Stimulated activated CD8-positive, alpha-beta memory T cell treated with anti-CD3 and anti-CD28 coated beads, Interleukin-15, amount 100 ng/mL, for 48 hours (primary cell): ENCODE measurements at places on chromosomes 3 and 15.

- no peak for DNase-seq
Observed at GRCh38 chr3:150662410-150663200, 41.1 kb downstream of the ERICH6 start.

DNA sequence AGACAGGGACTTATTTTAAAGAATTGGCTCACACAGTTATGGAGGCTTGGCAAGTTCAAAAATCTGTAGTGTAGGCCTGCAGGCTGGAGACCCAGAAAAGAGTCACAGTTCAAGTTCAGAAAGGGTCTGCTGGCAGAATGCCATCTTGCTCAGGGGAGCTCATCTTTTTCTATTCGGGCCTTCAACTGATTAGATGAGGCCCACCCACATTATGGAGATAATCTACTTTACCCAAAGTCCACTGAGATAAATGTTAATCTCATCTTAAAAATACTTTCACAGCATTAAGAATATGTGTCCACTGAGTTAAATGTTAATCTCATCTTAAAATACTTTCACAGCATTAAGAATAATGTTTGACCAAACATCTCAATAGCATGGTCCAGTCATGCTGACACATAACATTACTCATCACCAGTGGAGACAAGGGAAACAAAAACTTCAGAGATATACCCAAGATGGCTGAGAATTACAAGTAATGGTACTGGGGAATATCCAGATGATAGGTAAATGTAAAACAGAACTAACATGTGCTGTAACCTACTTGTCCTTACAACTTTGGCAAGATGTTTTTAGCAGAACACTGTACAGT is 74.3 kb upstream of the STAC start:
- no peak for DNase-seq

DNA sequence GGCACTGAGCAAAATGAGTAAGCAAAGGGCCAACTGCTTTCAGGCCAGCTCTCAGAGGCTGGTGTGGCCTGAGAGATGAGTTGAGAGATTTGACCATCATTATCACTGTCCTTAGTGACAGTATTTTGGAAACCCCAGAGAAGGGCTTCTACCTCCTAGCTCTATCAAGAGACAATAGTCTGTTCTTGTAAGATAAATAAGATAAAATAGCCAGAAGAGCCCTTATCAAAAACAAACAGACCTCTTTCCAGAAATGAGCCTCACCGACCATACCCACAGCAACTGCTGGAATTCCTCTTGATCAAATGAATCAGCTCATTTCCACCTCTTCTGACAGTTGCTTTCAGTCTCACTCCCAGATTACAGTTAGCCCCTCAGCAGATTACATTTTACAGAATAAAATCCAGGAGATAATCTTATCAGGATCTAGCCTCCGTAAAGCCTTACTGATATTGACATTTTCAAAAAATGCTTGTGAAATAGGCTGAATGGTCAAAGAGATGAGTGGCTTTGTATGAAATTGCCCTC is 4.5 kb downstream of the HDC start:
- DNase-seq = no peak

DNA sequence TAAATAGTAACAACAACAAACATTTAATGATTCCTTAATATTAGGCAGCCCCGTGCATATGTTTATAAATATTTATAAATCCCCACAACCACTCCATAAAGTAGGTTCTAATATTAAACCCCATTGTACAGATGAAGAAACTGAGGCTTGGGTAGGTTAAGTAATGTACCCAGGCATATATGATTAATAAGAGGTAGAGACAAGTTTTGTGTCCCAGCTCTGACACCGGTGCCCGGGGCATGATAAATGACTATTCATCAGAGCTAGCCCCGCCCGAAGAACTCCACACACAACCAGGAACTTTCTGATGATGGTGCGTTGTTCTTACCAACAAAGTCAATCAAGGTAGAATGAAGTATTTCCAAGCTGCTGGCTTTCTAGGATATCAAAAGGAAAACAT is 19.4 kb downstream of the CDCP1 start:
- no peak for DNase-seq

DNA sequence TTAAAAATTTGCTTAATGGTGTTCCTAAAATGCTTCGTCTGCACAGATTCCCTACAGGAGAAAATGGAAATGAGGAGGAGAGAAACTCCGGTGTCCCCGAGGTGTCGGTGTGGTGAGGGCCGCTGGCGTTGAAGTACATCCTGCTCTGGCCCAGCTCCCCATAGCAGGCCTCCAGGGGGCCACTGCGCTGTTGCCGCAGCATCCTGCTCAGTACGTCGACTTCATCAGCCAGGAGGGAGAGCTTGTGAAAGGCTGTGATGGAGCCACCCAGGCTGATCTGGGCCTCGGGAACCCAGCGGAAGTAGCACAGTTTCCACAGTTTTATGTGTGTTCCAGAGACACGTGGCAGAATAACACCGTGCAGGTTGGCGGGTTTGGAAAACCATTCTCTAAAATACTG is 37.8 kb downstream of the FAN1 start:
- no peak for DNase-seq

- DNase-seq = no peak
Observed at GRCh38 chr3:141237701-141238521, 6.3 kb downstream of the PXYLP1 start.

DNA sequence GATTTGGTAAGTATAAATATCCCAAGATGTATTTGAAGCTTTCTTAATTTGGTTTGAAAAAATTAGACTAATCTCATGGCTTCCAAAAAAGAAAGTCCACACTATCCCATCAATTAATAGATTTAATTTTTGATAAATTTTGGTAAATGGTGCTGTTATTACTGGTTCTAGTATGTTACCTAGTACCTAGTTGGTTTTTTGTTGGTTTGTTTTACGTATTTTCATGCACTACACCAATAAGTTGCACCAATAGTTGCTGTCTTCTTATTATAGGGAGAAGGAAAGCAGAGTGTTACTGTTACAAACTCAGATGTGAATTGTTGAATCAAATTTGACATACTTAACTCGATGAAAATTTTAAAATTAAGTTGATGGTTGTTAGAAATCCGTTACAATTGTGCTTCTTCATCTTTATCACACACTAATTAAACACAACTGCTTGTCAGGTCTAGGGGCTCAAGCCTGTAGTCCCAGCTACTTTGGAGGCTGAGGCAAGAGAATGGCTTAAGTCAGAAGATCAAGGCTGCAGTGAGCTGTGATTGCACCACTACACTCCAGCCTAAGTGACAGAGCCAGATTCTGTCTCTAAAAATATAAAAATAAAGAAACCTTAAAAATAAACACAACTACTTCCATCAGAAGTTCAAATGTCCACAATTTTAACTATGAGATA is 23.1 kb upstream of the MBNL1 start:
- no peak for DNase-seq

- DNase-seq = no peak
Observed at GRCh38 chr15:75145027-75145841, 56.4 kb upstream of the C15orf39 start.

DNA sequence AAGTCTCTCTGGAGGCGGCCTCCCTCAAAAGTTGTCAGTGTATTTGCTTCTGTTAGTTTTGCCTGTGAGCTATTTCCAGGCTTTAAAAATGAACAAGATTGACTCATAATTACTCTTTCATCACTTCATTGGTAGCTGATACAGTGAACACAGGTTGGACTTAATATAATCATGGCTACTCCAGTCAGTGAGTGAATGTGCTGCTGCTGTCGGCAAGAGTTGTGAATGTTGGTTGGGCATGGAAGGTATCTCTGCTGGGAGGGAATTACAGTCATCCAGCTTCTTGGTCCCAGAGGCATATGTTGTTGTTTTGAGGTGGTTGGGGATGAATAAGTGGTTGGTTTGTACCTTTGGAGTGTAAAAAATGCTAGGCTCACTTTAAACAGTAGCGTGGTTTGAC is 11.5 kb downstream of the TCF12 start:
- no peak for DNase-seq

DNA sequence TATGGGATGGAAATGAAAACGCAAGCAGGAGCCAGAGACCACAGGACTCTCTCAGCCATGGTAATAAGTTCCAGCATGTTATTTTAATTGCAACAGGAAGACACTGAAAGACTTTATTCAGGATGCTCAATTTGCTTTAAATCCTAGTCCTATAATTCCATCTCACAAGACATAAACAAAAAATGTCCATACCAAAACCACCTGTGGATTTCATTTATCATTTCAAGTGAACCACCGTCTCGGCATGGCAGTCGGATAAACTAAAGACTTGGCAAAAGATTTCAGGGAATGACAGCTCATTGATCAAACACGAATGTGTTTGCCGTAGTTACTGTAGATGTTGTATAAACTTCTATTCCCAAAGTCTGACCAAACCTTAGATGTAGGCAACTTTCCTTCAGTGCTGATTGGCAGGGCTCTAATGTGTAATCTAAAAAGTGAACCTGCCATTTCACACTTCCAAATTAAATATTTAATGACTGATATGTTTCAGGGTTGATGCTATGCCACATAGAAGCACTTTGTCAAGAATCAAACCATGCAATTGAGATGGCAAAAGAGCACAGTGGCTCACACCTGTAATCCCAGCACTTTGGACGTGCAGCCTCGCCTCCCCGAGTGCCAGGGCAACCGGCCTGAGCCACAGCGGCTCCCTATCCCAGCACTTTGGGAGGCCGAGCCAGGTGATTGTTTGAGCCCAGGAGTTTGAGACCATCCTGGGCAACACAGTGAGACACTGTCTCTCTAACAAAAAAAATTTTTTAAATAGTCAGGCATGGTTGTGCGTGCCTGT is 331.7 kb downstream of the MAGI1 start:
- DNase-seq = no peak

DNA sequence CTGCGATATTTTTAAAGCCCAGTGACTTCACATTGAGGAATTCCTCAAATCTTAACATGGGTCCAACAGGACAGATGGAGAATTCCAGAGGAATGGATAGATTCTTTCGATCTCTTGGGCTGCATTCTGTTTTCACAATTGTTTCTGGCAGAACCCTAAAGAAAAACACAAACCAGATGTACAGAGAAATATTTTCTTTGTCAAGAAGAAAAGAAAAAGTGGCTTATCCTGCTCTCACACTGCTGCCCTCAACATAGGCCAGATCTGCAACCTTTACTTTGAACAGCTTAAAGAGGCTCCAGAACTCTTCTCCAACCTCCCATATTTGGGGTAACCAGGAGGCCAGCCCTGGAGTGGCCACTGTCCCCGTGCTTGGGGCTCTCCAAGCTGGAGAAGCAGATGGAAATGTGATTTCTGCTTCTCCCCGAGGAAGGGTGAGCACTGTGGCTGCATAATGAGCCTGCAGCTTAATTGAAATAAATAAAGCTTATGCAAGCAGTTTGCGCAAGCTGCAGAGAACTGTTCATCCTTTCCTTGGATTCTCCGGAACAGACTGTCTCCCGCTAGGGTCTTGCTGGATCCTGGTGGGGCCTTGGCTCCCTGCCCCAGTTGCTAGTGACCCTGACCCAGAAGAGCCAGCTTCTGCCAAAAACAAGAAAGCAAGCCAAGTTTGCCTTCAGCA is 453.2 kb upstream of the PROK2 start:
- no peak for DNase-seq

DNA sequence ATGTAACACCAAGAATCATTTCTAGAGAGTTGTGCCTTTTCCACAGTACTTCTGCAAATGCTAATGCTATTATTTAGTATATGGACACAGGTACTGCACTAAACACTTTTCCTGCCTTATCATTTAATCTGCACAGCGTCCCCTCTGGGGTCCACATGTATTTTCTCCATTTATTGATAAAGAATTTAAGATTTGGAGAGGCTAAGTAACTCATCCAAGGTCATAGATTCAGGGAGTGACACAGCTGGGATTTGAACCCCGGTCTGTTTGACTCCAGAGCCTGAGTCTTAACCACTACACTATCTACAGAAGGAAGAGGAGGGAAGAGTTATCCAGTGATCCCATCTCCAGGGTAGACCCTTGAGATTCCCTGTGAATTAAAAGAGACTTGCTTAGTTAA is 24.9 kb upstream of the TPRG1 start:
- DNase-seq = no peak

DNA sequence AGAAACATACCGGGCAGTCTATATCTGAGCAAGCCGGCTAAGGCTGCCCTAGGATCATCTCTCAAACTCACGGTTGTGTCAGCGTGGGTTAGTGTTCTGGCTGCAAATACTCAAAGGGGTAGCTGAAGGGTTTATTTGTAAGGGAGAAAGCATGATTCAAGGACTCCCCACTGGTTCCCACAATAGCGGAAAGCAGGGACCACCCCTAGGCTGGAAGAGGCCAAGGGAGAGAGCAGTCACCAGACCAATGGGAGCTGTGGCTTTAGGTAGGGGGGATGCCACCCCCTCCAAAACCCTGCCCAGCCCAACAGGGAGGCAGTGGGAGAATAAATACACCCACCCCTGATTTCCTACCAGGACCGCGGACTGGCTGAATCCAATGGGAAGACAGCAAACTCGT is 7.3 kb upstream of the LMCD1 start:
- DNase-seq = no peak

GRCh38 chr3:152232679-152233078 is 36.0 kb upstream of the MBNL1 start:
- no peak for DNase-seq

- DNase-seq = no peak
Observed at GRCh38 chr3:60575718-60576272, 675.5 kb downstream of the FHIT start.

DNA sequence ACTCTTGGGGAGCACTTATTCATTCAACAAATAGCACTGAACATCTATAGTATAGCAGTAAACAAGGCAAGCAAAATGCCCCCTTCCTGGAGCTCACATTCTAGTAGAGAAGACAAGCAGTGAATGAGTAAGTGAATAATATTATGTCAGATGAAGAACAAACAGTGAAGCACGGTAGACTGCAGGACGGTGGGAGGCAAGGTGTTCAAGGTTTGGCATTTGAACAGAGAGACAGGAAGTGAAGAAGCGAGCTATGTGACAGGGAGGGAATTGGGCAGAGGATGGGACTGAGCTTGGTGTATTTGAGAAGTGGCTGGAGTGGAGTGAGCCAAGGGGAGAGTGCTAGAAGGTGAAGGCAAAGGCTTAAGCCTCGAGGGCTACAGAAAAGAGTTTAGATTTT is 1.4 kb downstream of the CRELD1 start:
- DNase-seq = no peak

DNA sequence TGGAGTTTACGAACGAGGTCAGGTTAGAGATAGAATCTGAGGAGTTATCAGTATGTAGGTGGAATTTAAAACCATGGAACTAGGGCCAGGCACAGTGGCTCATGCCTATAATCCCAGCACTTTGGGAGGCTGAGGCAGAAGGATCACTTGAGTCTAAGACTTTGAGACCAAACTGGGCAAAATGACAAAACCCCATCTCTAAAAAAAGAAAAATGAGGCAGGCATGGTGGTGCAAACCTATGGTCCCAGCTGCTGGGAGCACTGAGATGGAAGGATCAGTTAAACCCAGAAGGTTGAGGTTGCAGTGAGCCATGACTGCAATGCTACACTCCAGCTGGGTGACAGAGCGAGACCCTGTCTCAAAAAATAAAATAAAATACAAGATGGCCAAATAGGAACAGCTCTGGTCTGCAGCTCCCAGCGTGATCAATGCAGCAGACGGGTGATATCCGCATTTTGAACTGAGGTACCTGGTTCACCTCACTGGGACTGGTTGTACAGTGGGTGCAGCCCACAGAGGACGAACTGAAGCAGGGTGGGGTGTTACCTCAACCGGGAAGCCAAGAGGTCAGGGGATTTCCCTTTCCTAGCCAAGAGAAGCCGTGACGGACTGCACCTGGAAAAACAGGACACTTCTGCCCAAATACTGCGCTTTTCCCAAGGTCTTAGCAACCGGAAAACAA is 33.3 kb downstream of the ZMAT3 start:
- DNase-seq = no peak
